Activated CD8-positive, alpha-beta memory T cell treated with anti-CD3 and anti-CD28 coated beads for 36 hours (primary cell): ENCODE measurements at places on chromosomes 2 and 18. TPM values are rescaled to one million over a fixed set of nuclear protein-coding genes. Genes with fewer than 3 reads are reported as not detected.

CERKL gene
- not detected for total RNA-seq

APOB gene
- not detected for total RNA-seq

SPP2 gene
- not detected for total RNA-seq

TMEFF2 gene
- total RNA-seq: not detected

LHCGR gene
- not detected for total RNA-seq

CCDC74A gene
- 5.2 TPM for total RNA-seq

MROH2A gene
- total RNA-seq: not detected

SCN1A gene
- not detected for total RNA-seq

HNMT gene
- not detected for total RNA-seq

CYP27A1 gene
- not detected for total RNA-seq

SLC66A3 gene
- total RNA-seq: 11.1 TPM
